ENCODE measurements at places on chromosomes 4 and X.

DNA sequence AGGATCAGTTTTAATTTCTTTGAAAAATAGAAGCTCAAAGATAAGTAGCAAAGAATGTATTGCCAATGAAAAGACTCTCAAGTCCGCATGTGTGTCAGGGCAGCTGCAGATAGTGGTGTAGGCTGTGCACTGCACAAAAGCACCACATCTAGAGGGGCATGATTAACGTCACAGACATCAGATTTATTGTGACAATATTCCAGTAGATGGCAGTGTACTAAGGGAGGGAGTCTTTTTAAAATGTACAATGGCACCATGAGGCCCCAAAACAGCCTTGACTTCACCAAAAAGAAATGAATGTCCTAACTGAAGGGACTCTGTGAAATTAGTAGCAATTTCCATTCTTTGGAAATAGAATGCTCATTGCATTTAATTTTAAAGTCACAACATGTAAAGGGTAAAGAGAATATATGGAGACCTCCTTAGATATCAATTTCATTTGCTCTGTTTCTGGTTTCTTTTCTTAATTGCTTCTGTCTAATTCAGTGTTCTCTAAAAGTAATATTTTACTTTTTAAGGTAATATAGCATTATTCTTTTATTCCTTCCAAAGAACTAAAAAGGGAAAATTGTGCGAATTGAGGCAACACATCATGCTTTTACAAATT, 98.4 kb downstream of the ZNF827 start:
- no peak for DNase-seq

DNA sequence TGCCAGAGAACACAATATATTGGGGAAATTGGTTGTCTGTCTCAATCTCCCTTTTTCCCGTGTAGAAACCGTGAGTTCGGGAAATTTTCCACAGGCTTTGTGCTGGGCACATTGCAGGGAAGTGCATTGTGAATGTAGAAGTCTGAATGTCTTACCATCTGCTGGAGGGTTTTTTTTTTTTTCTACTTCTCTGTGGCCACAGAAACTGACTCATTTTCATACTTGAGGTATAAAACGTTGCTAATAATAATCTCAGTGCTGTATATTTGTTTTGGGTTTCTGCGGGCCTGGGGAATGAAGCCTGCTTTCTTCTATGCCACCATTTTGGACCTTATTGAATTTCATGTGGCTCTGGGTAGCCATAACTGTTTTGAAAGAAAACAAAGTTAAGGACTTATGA, 1001.2 kb downstream of the STIM2 start:
- no peak for DNase-seq

DNA sequence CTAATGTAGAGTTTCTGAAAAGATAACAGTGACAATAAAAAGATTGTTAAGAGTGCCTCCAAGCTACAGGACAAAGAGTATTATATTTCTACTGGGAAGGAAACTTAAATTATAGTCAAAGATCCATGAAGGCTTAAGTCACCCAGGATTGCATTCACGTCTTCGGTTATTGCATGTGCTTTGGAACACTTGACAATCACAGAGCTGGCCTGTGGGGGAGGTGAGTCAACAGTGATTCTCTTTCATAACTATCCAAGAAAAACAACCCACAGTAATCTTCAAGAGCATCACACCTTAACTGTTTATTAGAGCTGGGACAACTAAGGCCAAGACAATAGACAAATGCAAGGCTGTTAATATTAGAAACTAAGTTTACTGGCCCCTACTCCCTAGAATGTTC, 40.3 kb downstream of the PDGFC start:
- no peak for DNase-seq

DNA sequence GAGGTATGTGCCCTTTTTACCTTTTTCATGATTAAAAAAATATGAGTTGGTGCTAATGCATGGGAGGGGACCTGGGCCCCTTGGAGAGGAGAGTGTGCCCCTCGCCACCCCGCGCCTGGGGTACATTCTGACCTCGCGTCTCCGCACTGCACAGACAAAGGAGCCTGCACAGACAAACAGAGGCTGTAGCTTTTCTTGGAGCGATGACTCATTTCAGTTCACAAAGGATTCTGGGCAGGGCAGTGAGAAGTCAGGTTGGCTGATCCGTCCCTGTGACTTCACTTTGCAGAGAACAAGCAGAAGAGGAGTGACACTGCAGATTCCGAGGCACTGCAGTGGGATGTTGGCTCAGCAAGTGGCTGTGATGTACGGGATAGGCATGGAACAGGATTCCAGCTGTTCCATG, 82.9 kb downstream of the STOX2 start:
- no peak for DNase-seq

DNA sequence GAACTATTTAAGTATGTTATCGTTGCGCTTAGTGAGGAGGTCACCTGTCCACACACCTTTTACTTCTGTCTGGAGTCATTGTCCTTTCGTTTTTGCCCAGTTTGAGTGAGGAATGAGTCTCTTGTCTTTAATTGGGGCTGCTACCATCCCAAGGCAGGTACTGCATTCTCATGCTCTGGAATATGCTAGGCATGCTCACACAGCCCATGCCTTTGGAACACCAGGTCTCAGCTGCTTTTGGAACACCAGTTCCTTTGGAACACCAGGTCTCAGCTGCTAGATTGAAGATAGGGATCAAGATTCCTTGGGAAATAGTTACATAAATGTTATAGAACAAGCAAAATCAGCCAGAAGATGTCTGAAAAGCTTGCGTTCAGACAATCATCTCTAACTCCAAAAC, 73.1 kb downstream of the AREG start:
- no peak for DNase-seq

DNA sequence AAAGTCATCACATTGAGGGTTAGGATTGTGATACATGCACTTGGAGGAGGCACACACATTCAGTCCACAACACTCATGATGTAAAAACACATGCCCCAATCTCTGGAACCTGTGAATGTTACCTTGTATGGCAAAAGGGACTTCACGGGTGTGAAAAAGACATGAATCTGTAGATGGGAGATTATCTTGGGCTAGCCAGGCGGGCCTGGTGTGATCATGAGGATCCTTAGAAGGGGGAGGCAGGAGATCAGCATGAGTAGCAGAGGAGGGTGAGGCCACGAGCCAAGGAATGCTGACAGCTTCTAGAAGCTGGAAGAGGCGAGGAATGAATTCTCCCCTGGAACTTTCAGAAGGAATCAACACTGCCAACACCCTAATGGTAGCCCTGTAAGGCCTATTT, 77.5 kb upstream of the ENPP6 start:
- no peak for DNase-seq

GRCh38 chr4:151677193-151677592, 83.6 kb downstream of the GATB start:
- no peak for DNase-seq

DNA sequence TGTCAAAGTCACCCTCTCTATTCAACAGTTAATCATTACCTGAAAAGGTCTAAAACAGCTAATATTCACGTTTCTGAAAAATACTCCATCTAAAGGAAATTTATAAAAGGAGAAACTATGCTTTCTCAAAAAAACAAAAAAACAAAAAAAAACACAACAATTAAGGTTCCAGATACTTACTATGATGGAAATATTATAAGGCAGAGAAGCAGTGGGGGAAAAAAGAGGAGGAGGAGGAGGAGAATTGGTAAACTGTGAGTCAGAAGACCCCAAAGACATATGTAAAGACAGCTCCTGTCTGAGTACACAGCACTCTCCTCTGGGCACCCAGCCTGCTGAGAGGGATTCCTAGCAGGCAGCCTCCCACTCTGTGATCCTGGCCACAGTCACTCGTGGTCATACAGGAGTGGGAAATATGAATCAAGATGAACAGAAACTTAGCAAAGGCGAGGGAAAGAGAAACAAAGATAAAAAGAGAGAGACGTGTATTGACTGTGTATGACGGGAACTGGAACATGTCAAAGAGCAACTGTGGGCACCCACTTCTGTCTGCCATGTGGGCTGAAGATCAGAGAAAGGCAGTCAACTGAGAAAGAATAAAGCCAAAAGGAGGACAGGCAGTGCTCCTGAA, 12.5 kb downstream of the KLHL15 start:
- DNase-seq: no peak

DNA sequence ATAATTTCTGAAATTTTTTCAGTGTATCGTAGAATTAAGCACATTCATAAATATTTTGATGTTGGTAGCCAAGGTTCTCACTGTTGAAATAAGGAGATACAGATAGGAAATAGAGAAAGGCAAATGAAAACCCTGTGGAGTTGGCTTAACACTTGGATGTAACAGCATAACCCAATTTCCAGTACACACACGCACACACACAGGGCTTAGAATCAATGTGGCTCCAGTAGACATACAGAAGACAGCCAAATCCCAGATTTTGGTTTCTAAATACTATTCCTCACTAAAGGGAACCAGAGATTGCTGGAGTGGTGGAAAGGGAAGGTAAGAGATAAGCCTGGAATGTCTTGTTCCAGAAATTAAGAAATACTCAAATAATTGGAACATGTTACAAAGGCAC, 54.4 kb downstream of the SMAD1 start:
- no peak for DNase-seq

- DNase-seq: no peak
These were observed 23.2 kb downstream of the TNIP3 start for GRCh38 chr4:121140716-121141460.

DNA sequence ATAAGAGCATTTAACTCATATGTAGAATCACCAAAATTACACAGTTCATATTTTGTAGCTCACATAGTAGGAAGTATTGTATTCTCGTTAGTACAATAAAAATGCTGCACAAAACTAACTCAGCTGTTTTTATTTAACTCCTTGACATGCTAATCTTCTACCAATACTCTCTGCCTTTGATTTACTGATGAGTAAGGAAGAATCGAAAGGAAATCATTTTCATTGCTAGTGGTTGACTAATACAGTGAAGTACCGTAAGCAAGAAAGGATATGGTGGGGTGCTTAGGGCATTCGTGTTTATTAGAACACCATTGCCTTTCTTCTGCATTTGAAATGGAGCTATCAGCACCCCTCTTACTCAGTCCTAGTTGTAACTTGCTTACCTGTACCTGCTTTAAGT, 1239.1 kb upstream of the TENM3 start:
- no peak for DNase-seq

GRCh38 chrX:112931900-112932299, 91.3 kb upstream of the AMOT start:
- DNase-seq: no peak

- no peak for DNase-seq
These were observed 133.9 kb downstream of the CBR4 start for GRCh38 chr4:168876106-168876505.

GRCh38 chr4:139167774-139168444, 9.1 kb downstream of the ELF2 start:
- no peak for DNase-seq

GRCh38 chrX:2423282-2423681, 77.5 kb downstream of the DHRSX start:
- no peak for DNase-seq

- DNase-seq: no peak
These were observed 82.0 kb downstream of the HAUS3 start for GRCh38 chr4:2159931-2160330.

DNA sequence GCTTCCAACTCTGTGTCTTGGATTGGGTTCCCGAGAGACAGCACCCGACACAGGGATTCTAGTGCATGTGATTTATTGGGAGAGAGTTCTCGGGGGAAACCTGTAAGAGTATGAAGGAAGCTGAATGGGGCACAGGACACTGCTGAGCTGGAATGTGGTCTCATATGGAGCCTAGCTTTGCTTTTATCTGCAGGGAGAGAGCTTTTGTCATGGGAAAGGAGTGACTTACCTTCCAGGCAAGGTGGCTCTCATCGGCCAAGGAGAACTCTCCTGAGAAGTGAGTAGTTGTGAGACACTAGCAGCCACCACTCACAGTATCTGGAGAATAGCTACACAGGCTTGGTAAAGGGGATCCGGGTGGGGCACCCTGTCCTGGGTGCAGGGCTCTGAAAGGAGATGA, 124.5 kb downstream of the NHS start:
- DNase-seq: no peak

- DNase-seq: no peak
These were observed 17.3 kb upstream of the TBC1D14 start for GRCh38 chr4:6892190-6892908.

DNA sequence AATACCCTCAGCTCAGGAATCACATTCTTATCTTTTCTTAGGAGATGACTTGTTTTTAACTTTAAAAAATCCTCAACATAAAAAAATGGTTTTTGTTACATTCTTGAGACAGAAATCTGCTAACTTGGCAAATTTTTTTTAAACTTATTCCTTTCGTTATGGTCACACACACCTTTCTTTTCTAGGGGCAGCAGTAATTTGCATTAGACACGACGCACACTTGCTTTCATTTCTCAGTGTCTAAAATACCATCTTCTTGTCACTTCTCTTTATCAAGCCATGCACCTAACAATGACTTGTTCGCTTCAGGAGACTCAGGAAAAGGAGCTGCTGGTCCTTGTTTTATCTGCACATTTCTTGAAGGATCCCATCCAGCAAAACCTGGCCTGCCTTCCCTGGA, 112.6 kb upstream of the TBL1X start:
- DNase-seq: no peak

GRCh38 chrX:19193565-19193964, 71.3 kb upstream of the ADGRG2 start:
- DNase-seq: no peak

- DNase-seq: no peak
These were observed 2.9 kb downstream of the USP51 start for GRCh38 chrX:55486736-55487135.

DNA sequence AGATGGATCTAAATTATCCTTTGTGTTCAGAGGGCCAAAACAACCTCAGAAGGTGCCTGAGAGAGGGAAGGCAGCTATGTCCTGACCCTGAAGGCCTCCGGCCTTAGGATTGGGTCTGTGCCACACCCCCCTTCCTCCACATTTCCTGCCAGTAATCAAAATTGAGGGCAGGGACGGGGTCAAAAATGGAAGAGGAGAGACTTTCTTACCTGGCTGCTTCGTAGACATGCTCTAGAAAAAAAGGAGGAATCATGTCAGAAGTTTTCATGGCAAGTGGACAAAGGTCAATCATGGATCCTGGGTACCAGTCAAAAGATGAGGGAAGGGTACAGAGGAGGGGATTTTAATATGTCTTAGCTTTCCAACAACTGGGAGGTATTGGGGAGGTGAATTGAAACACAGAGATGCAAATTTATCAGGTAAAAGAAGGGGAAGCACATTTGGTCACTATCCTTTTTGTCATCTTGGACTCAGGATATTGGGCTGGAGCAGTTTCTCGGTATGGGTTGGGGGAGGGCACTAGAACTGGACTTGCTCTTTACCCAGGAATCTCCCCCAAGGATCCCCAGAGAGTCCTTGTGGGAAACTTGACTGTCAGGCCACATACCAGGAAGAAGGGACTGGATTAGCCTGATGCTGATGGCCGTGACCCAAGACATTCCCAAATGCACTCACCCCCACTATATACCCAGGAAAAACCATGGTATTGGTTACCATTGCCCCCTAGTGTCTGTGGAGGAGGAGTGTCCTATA, 17.1 kb downstream of the VSIG4 start:
- DNase-seq: no peak

DNA sequence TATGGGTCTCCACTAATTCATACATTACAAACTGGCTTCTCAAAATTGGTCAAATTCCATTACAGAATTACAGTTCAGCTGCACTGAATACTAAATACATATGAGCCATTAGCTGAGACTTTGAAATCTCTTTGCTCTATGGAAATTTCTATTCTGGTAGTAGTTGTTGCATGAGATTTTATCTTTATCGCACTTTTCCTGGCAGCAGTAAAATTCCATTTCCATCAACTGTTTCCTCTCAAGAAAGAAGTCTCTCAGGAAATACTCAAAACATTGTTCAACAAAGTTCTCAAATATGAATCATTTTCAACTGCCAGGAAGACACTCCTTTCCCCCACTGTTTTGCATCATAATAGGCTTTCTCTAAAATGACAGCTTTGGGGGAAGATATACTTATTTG, 51.3 kb downstream of the ATP11C start:
- DNase-seq: no peak
